CD4-positive, alpha-beta T cell treated with Interleukin-4 for 4 hours (primary cell): ENCODE measurements at places on chromosomes 16 and 17.

GRCh38 chr16:86994651-86995171, 322.5 kb downstream of the C16orf95 start:
- no peak for DNase-seq

DNA sequence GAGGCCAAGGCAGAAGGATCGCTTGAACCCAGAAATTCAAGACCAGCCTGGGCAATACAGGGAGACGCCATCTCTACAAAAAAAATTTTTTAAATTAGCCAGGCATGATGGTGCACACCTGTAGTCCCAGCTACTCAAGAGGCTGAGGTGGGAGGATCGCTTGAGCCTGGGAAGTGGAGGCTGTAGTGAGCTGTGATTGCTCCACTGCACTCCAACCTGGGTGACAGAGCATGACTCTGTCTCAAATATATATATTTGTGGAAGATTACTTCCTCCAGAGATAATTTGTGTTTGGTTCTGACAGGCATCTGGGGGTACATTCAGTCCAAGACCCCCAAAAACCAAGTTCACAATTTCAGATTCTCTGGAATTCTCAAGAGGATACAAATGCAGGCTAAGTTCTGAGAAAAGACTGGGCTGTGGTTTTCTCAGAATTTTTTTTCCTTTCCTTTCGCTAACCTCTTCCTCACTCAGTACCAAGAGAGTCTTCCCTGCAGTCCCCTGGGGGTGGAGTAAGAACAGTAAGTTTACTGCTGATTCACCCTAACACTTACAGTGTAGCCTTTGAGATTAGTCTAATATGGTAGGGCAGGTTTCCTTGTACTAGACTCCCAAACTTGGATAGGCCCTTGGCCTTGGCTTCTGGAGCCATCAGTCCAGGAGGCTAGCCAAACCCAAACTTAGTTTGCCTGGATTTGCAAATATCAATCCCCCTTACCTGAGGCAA, 15.1 kb downstream of the GSDMB start:
- DNase-seq, result peak; percentile 28

DNA sequence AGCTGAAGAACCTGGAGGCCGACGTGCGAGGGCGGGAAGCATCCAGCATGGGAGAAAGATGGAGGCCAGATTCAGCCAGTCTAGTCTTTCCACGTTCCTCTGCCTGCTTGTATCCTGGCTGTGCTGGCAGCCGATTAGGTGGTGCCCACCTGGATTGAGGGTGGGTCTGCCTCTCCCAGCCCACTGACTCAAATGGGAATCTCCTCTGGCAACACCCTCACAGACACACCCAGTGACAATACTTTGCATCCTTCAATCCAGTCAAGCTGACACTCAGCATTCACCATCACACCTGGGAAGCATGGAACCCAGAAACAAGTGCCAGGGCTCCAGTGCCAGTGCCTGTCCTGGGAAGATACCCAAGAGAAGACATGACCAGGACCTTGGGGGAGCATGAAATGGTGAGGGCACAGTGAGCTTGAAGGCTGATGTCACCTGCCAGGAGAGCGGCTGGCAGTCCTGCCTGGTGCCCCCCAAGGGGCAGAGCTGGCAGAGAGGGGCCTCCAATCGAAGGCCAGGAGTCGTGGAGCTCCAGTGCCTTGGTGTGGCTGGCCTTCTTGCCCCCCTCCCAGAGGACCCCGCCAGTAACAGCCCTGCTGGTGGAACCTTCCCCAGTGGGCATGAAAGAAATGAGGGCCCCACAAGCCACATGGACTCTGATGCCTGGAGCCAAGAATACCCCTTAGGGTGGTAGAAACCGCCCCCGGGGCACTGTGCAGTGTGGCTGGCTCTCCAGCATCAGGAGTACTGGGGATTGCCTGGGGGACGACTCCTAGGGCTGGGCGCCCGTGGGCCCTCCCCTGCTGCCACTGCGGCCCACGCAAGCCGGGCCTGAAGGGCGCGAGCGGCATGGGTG, 643 bp upstream of the NPB start:
- no peak for DNase-seq

DNA sequence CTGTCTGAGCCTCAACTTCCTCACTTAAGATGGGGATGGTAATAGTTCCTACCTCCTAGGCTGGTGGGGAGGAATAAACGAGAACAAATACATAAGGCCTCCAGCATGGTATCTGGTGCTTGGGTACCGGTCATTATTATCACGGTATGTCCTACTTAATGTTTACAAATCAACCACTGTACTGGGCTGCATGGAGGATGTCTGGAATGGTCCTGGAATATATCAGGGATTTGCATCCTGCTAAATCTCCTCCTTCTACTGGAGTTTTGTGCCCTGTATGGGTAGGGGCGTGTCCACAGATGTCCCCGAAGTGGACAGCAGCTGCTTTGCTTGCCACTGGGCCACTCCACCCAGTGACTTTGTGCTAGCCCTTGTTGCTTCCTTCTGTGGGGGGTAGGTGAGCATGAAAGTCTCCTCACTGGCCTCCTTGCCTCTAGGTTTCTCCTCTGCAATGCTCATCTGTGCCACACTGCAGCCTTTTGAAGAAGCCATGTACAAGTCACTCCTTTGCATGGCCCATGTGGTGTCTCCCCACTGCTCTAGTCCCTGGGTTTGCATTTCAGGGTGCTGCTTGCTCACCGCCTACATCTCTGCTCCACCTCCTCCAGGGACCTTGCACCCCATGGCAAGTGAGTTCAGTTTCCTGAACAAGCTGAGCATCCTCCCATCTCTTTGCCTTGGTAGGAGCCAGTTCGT, 2.2 kb upstream of the CMIP start:
- no peak for DNase-seq

GRCh38 chr17:31733326-31733725, 125.7 kb downstream of the COPRS start:
- no peak for DNase-seq

DNA sequence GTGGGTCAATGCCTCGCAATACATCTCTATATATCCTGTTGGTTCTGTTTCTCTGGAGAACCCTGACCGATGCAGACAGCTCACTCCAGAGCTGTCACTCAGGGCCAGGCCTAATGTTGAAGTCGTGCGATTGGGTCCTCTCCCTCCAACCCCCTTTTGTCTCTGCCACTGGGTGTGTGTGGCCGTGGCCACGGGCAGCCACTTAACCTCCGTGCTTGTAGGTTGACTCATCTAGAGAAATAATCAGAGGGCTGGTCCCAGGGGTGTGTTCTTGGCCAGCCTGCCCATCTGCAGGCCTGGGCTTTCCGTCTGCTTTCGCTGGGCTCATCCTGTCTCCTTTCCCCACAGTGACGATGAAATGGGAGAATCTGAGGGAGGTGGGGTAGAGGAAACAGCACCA, 7.4 kb downstream of the ADAD2 start:
- no peak for DNase-seq

DNA sequence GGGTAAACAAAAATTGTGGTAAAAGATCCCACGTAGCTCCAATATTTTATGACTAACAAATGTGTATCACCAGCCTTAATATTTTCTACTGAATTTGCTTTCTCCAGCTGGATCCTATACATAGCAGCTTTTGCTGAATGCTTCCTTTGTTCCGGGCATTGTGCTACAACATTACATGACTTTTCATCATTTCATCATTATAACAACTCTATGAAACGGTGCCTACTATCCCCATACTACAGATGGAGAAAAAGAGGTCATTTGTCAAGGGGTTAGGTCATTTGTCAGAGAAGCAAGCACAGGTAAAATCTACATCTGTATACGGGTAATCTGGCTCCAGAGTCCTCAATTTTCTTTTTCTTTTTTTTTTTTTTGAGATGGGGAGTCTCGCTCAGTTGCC, 74.3 kb downstream of the KANSL1 start:
- no peak for DNase-seq

- DNase-seq, result peak; percentile 46
These were observed at the start of gene MYO15B for GRCh38 chr17:75587675-75588595. MYO15B (plus strand) TSS chr17:75587800; CDS start chr17:75588058, 258 bp downstream.

DNA sequence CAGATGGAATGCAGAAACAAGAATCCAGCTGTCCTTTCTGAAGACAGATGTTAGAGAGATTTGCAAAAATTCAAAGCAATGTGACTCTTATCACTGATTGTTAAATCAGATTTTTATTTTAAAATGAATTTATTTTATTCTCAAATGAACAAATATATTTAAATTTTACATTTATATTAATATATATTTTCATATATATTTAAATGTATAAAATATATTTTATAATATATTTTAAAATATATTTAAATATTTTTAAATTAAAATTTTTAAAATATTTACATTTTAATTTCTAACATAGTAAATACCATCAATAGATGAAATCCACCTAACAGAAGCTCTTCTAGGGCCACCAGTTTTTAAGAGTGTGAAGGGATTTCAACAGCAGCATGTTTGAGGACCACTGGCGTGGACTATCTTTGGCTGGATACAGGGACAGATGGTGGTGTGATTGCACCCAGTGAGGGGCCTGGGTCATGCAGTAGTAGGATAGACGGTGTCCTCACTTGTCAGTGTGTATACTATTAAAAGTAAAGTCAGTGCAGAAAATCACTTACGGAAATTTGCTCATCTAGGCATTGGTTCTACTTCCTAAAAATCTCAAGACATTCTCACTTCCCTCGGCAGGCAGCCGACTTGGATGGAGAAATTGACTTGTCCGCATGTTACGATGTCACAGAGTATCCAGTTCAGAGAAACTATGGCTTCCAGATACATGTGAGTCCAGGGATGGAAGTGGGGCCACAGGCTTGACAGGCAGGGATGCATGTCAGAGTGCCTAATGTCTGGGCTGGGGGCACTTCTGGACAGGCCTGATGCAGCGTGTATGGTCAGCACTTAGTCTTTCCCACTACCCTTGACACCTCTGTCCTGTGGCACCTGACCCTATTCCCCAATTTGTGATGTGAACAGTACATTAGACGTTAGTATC, 56.3 kb downstream of the PLD6 start:
- no peak for DNase-seq

DNA sequence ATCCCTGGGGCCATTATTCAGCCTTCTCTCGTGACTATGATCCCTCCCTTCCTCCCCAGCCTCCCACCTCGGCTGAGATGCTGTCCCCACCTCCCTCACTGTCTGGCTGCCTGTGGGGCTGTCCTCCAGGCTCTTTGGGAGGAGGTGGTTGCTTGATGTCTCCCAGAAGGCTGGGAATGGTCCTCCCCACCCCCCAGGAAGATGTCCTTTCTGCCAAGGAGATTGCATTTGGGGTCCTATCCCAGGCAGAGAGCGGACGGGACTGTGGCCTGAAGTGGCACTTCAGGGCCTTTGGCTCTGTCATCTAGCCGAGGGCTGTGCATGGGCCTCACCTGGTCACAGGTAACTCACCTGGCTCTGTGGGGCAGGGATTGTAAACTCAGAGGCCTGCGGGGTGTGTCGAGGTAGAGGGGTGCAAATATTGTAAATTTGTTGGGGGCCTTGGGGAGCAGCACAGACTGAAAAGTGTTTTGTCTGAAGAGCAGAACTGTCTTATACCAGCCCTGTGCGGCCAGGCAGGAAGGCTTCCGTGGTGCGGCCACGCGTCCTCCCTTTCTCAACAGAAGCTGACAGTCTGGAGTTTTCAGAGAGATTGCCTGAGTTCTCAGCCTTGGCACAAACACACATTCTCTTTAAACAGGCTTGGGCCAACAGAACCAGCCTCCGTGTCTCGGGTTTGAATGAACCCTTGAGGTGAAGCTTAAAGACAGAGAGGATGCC, 177.9 kb downstream of the SEC14L1 start:
- no peak for DNase-seq

DNA sequence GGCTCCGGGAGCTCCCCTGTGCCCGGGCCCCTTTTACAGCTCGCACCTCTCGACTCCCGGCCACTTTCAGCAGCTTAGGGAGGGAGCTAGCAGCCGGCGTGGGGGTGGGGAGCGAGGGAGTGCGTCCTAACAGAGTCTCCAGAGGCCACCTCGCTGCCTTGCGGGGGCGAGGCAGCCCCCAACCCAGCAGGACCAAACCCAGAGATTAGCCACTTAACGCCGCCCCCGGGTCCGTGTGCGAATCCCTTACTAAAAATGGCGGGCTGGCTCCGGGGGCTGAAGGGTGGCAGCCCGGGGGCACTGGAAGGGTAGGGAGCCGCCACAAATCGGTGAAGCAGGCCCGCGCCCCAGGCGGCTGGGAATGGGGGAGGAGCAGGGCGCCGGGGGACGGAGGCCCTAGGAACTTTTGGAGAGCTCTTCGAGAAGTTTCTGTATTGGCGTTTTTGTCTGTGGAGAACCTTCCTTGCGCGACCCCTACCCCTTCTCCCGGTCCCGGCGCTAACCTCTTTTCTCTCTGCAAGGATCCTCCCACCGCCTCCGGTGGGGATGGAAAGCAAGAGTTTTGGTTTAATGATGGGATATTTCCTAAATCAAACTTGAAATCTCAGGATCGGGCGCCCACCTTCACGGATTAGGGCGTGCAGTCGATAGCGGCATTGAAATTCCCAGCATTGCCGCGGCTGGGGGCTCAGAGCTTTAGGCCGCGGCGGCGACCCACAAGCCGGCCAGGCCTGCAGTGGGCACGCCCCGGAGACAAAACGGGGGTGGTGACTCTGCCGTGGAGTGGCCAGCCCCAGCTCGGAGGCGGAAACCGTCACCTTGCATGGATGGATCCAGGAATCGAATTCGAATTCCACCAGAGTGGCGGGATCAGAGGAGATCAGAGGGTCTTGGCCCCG, 793 bp upstream of the IRX3 start:
- DNase-seq, result no peak

GRCh38 chr17:55246583-55246982, 18.2 kb upstream of the HLF start:
- no peak for DNase-seq

DNA sequence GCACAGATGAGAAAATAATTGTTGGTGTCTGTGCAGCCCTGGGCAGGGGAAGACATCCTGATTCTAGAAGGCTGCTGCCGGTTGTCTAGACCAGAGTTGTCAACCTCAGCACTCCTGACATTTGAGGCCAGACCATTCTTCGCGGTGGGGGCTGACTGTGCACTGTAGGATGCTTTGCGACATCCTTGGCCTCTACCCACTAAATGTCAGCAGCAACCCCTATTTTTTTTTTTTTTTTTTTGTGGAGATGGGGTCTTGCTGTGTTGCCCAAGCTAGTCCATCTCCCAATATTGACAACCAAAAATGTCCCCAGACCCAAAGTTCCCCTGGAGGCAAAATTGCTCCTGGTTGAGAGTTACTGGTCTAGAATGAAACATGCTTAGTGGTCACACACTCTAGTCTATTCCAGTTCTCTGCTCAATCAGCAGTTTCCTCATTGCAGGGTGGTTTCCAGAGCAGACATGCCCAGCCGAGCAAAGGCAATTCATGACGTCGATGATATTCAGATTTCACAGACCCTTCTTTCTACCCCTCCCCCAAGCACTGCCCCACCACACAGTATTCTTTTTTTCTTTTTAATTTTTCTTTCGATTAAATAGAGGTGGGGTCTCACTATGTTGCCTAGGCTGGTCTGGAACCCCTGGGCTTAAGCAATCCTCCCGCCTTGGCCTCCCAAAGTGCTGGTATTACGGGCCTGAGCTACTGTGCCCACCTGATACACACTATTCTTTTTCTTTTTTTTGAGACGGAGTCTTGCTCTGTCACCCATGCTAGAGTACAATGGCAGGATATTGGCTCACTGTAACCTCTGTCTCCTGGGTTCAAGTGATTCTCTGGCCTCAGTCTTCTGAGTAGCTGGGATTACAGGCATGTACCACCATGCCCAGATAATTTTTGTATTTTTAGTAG, 9.0 kb downstream of the C17orf99 start:
- DNase-seq, result no peak

- DNase-seq, result no peak
These were observed 399.2 kb downstream of the CNTNAP4 start for GRCh38 chr16:76676356-76676755.
